Aortic smooth muscle cell (primary cell): ENCODE measurements at places on chromosomes 2 and 18. TPM values are rescaled to one million over a fixed set of nuclear protein-coding genes. Genes with fewer than 3 reads are reported as not detected.

CIB4 gene
- total RNA-seq = not detected in 2 replicates

NT5DC4 gene
- total RNA-seq = not detected in 2 replicates

IL37 gene
- not detected in 2 replicates for total RNA-seq

FBXO48 gene
- 0.19 and 0.26 TPM in 2 replicates for total RNA-seq

SIGLEC15 gene
- total RNA-seq = 1.1 and 1.5 TPM in 2 replicates

FRZB gene
- total RNA-seq = 0.66 and 1.3 TPM in 2 replicates

FOXI3 gene
- not detected in 2 replicates for total RNA-seq

TPO gene
- total RNA-seq = not detected in 2 replicates

UPP2 gene
- total RNA-seq = not detected in 2 replicates

CCDC102B gene
- total RNA-seq = 30.0 and 47.6 TPM in 2 replicates

GEN1 gene
- total RNA-seq = 9.2 and 10.1 TPM in 2 replicates

SULT1C2 gene
- total RNA-seq = not detected in 2 replicates
